ENCODE measurements at places on chromosomes 7 and 10. TPM values are rescaled to one million over a fixed set of nuclear protein-coding genes. Genes with fewer than 3 reads are reported as not detected.
A peak's percentile ranks its signal among the peaks of the same experiment; 100 is the strongest.

Gene ZNF503
- 0.16 TPM for total RNA-seq

DNA sequence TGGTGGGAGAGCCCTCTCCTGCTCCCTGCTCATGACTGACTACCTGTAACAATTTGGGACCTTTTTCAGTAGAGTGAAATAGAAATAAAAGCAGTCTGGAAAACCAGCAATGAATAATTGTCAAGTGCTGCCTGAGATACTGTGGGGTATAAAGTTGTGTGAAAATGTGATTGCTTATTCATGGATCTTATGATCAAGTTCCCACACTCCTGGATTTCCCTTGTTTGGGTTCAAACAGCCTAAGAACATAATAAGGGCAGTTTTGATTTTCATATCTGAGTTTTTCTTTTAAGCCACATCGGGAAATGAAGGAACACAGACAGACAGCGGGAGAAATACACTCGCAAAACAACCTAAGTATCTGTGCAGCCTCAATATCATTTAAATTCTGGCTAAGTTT lies 52.9 kb downstream of the CALD1 start:
- DNase-seq = no peak

- DNase-seq = no peak
Measured at GRCh38 chr10:84244651-84245270, at the start of gene RGR. RGR (plus strand) TSS chr10:84245053; CDS start chr10:84245091, 38 bp downstream.

DNA sequence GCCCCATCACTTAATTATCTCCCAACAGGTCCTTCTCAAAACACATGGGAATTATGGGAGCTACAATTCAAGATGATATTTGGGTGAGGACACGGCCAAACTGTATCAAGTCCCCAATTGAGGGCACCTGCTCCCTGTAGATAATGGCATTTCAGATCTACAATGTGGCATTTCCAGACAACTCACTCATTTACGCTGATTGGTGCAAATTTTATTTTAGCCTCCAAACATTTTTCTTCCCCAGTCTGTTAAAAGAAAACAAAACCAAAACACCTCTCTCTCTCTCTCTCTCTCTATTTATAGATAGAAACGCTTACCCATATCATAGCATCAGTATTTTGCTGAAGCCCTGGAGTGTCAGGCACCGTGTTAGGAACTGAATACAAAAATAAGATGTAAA lies 148.7 kb upstream of the KLF6 start:
- DNase-seq = no peak

- no peak for DNase-seq
Measured at GRCh38 chr10:91643700-91644099, 10.8 kb upstream of the PPP1R3C start.

GRCh38 chr10:117536072-117536865 lies 6.3 kb upstream of the EMX2 start:
- DNase-seq = no peak

GRCh38 chr10:116186273-116186672 lies 86.7 kb downstream of the GFRA1 start:
- DNase-seq = no peak

- no peak for DNase-seq
Measured at GRCh38 chr10:124624006-124624405, 120.2 kb downstream of the FAM53B start.

Gene LSM5
- 125 TPM for total RNA-seq

- DNase-seq = peak; percentile 49
Measured at GRCh38 chr7:142603870-142604448, 145.3 kb upstream of the PRSS1 start.

GRCh38 chr10:132402781-132403241 lies 5.8 kb downstream of the PWWP2B start:
- no peak for DNase-seq

- no peak for DNase-seq
Measured at GRCh38 chr7:156820445-156821063, 72.4 kb downstream of the LMBR1 start.

Gene TLX1
- total RNA-seq = not detected

GRCh38 chr10:29486433-29486832 lies 148.3 kb downstream of the SVIL start:
- no peak for DNase-seq

Gene GRID2IP
- 0.21 TPM for total RNA-seq

Gene GNAI1
- total RNA-seq = 3.6 TPM

Gene CHAT
- not detected for total RNA-seq

Gene MMD2
- total RNA-seq = not detected

Gene ZNF783
- total RNA-seq = 7.6 TPM

Gene CPA2
- 0.23 TPM for total RNA-seq

- DNase-seq = no peak
Measured at GRCh38 chr10:31886885-31887284, 41.7 kb downstream of the ARHGAP12 start.

DNA sequence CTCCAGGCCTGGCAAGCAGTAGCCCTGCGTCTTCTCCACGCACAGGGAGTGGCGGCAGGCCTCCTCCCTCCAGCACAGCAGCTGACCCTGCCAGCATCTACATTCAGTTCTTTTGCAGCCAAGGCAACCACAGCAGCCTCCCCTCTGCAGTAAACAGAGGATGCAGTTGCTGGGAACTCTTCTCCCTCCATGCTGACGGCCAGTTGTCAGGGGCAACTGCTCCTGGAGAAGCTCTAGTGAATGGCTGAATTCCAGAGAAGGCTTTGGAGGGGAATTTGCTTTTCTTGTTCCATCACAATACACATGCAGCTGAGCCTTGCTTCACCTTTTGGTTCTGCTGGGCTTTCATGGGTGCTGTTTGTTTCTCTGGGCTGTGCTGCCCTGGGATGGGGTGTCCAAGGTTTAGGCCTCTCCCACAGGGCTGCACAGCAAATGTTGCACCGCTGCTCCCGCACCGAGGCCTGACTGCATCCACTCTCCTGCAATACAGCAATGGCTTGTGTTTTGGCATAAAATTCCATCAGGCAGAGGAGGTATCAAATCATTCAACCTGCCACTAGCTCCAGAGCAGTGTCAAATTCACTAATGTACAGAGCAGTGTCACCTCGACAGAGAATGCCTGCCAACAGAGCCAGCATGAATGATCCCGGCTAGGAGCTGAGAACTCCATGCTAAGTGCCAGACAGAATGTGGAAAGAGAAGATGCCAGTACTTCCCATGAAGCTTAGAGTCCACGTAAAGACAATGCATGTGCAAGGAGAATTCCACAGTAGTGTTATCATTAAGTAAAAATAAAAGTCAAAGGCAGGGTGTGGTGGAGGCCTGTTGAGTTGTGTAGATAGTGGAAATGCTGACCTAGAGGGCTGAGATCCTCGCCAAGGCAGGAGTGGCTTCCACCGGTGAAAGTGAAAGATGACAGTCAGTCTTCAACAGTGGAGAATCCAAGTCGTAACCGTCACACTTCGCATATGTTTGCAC lies 399.6 kb downstream of the DPP6 start:
- DNase-seq = no peak

DNA sequence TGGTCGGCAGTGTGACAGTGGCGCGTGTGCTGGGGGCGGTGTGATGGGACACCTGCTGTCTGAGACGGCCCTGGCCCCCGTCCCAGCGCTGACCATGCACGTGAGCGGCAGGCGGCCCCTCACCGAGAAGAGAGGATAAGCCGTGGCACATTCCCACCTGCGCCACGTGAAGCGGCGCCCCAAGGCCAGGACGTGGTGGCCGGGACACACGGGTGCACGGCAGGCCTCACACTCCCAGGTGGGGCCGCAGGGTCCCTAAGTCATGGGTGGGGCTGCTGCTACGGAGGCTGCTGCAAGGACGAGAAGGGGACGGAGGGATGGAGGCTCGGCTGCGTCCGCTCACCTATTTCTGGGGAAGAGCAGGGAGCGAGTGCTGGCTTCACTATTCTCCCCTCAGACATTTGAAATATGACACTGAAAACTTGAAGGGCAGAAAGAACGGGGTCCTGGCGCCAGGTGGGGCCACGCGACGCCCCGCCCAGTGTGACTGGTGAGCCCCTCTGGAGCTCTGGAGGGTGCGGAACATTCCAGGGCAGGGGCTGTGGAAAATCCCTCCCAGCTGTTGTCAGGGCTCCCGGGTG lies 7.5 kb downstream of the CYP2W1 start:
- no peak for DNase-seq

Gene EZH2
- total RNA-seq = 171 TPM

Gene SEC24C
- total RNA-seq = 101 TPM

- no peak for DNase-seq
Measured at GRCh38 chr10:26468700-26469099, 30.6 kb downstream of the APBB1IP start.

GRCh38 chr10:86849181-86849894 lies 92.9 kb downstream of the BMPR1A start:
- no peak for DNase-seq

DNA sequence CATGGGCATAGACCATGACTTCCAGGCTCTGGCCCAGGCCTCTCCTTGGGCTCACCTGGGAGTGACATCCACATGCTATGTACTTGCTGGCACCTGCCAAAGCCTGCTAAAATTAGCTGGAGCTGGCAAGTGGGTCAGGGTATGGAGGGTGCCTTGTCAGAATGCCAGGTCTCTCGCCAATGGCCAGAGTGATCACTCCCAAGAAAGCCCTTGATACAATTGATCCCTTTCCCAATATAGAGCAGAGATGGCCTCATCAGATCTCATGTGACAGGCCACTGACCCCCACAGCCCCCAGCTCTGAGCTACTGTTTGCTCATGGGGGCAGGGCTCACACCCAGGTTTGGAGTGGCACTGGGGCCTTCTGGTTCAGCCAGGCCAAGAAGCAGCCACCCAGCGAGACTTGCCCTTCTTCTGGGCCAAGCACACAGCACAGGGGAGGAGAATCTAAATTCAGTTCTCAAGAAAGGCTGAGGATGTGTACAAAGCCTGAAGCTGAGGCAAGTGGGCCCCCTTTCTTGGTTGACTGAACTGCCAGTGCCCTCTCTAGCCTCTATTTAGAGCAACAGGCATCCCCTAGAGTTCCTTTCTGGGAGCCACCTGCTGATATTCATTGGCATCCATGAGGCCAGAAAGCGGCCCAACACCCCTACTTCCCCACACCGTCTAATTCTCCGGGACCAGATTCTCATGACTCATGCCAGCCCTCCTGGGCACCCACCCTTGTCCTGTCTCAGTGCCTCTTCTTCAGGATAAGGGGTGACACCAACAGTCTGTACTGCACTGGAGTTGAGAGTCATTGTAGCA lies 18.9 kb upstream of the MYL7 start:
- no peak for DNase-seq

DNA sequence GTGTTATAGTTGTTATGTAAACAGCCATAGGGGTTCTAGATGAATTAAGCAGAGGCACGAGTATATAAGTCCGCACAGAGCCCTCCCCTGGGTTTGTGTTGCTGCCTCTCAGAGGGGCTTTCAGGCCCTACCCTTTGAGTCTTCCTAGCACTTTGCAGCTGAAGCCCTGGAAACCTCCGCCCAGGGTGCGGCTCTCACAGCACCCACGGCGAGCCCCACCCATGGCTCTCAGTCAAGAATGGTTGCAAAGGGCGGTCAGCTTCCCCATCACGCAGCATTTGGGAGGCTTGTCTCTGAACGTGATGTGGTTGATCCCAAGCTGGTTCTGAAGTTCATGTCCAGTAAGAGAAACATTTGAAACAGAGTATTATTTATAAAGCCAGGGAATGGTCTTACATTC lies 18.8 kb upstream of the INSIG1 start:
- DNase-seq = no peak

Gene GNAT3
- total RNA-seq = not detected

DNA sequence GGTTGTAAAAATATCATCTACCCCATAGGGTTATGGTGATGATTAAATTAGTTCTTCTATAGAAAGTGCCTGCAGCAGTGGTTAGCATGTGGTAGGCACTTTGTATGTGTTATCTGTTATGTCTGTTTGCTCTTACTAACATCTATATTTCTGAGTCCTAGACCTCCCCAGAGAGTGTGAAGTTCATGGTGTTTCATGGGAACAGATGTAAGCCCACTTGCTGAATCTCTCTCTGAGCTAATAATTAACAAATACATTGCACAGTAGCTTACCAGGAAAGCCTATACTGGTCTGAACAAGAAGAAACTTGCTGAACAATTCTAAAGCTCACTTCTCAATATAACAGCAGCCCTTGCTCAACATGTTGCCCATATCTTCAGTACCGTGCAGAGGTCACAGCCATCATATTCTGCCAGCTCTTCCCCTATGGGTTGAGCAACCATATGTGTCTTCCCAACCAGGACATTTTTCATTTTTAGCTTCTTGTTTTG lies 100.1 kb downstream of the NPSR1 start:
- no peak for DNase-seq

DNA sequence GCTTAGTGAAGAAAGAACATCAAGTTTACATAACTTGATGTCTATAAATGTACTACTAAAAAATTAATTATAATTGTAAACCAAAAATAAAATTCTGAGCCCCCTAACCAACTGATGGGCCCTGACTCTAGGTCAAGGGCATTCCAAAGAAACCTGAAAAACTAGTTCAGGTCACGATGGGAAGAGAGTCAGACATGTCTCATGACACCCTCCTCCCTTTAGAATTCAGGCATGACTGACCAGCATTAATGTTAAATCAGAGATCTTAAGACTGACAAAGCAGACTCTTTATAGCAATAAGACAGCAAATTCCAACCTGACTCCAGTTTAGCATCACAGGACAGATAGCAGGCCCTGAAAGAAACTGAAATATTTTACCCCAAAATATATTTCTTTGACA lies 21.6 kb upstream of the OTUD1 start:
- DNase-seq = no peak

Gene LRIT1
- total RNA-seq = not detected

GRCh38 chr7:117014673-117015133 lies 61.4 kb downstream of the ST7 start:
- no peak for DNase-seq

Gene PON1
- not detected for total RNA-seq

Gene ATP5MK
- 465 TPM for total RNA-seq

GRCh38 chr7:139725077-139725476 lies 52.7 kb downstream of the HIPK2 start:
- DNase-seq = no peak

DNA sequence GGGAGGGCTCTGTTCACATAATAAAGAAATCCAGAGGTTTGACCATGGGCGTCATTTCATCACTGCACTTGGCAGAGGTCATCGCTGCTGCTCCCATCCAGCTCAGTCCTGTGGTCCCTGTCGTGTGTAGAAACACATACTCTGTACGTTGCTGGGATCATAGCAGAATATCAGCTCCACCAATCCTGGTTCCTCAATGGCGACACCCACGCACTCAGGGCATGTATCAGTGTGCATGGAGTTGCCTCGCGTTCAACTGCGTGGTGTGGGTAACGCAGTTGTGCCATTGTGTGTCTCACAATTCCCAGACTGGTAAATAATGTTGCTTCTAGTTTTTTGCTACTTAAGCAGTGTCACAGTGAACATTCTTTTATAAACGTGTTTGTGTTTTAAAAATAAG lies 111.1 kb downstream of the LHPP start:
- no peak for DNase-seq

Gene IKZF5
- total RNA-seq = 20.2 TPM

DNA sequence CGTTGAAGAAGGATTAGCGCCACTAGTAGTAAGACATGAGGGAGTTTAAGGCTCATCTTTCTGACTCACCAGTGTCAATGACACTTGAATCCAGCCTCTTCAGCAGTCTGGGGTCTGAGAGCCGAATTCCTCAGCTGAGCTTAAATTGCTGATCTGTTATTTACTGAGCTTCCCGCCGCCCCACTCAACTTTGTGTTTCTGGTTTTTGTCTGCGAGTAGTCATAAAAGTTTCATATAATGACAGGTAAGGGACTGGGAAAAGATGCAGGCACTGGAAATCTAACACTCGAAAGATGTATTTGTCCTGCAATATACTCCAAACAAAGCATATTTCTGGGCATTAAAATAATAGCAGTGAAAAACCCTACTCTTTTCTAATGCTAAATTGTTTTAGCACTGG lies 51.2 kb upstream of the RELN start:
- no peak for DNase-seq
